ENCODE measurements at places on chromosomes 5 and 9. TPM values are rescaled to one million over a fixed set of nuclear protein-coding genes. Genes with fewer than 3 reads are reported as not detected.

HK3 gene
- 11.9 TPM for total RNA-seq

TAS2R1 gene
- total RNA-seq: not detected

CDH9 gene
- total RNA-seq: not detected

ZNF474 gene
- not detected for total RNA-seq

CCL28 gene
- total RNA-seq: 23.1 TPM

TSSK1B gene
- total RNA-seq: not detected

All from naive thymus-derived CD4-positive, alpha-beta T cell (primary cell).